ENCODE measurements at places on chromosomes 7 and 10.

DNA sequence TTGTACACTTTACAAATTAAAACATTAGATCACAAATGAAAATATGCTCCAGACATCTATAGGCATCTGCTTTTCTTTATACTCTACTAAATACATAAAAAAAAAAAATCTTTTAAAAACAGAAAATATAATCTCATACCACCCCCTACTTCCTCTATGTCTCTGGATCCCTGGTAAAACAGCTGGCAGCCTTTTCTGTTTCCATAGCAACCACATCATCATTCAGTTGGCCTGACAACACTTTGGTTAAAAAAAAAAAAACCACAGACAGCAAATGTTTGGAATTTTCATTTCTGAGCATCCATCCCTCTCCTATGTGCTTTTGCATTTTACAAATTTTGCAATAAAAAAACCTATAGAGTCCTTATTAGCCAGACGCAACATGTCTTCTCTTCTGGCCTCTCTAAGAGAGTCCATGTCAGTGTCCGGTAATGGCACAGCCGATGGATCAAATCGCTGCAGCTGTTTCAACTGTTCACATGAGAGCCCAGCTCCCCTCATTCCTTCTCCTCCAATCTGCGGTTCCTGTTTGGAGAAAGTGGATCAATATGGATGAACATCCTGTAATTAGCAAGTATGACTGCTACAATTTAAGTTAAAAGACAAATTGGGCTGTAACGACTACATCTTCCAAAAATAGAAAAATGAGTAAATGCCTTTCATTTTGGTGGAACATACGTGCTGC lies 105.6 kb downstream of the NSUN6 start:
- DNase-seq: no peak
- H3K27me3 ChIP-seq: no peaks in the 10 kb centered on the region
- H3K4me1 ChIP-seq: no peaks in the 10 kb centered on the region
- no peak overlapping the region for H3K27ac ChIP-seq

DNA sequence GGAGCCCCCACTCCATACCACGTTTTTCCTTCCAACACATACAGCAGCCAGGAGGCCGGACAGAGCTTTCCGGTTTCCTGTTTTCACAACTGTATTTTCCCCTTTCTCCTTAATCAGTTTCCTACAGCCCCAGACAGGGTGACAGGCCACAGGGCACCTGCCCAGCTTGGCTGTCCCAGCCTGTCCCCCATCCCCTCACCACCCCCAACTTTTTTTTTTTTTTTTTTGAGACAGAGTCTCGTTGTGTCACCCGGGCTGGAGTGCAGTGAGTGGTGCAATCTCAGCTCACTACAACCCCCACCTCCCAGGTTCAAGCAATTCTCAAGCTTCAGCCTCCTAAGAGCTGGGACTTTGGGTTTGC lies 10.3 kb upstream of the HSPB1 start:
- peaks cover 24% of the 10 kb centered on the region for H3K4me1 ChIP-seq
- H3K27ac ChIP-seq: peak overlapping the region; percentile 99
- no peak for DNase-seq
- no peaks in the 10 kb centered on the region for H3K27me3 ChIP-seq

GRCh38 chr10:59055045-59055444 lies 121.4 kb upstream of the PHYHIPL start:
- no peaks in the 10 kb centered on the region for H3K27me3 ChIP-seq
- H3K27ac ChIP-seq: no peak overlapping the region
- no peaks in the 10 kb centered on the region for H3K4me1 ChIP-seq
- H3K36me3 ChIP-seq: no peaks in the 10 kb centered on the region
- H3K4me3 ChIP-seq: no peak overlapping the region
- DNase-seq: no peak

GRCh38 chr10:79137300-79137756 lies 68.6 kb downstream of the ZMIZ1 start:
- no peak overlapping the region for H3K4me3 ChIP-seq
- peaks cover 8% of the 10 kb centered on the region for H3K36me3 ChIP-seq
- no peak for DNase-seq
- H3K27ac ChIP-seq: peak overlapping the region; percentile 79
- peaks cover 18% of the 10 kb centered on the region for H3K4me1 ChIP-seq

DNA sequence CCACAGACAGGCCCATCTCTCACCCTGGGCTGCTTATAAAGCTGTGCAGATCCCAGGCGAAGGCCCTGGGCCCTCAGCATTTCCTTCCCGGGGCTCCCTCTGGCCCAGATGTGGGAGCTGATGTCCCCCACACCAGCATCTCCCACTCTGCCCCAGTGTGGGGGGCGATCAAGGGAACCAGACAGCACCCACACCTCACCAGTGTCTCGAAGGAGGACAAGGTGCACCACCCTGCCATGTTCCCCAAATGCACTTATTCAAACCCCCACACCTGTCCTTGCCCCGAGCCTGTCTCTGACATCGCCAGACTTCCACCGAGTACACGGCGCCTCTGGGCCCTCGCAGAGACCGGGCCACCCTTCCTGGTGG lies 19.6 kb downstream of the DPYSL4 start:
- no peak overlapping the region for H3K4me3 ChIP-seq
- H3K4me1 ChIP-seq: no peaks in the 10 kb centered on the region
- no peaks in the 10 kb centered on the region for H3K36me3 ChIP-seq

DNA sequence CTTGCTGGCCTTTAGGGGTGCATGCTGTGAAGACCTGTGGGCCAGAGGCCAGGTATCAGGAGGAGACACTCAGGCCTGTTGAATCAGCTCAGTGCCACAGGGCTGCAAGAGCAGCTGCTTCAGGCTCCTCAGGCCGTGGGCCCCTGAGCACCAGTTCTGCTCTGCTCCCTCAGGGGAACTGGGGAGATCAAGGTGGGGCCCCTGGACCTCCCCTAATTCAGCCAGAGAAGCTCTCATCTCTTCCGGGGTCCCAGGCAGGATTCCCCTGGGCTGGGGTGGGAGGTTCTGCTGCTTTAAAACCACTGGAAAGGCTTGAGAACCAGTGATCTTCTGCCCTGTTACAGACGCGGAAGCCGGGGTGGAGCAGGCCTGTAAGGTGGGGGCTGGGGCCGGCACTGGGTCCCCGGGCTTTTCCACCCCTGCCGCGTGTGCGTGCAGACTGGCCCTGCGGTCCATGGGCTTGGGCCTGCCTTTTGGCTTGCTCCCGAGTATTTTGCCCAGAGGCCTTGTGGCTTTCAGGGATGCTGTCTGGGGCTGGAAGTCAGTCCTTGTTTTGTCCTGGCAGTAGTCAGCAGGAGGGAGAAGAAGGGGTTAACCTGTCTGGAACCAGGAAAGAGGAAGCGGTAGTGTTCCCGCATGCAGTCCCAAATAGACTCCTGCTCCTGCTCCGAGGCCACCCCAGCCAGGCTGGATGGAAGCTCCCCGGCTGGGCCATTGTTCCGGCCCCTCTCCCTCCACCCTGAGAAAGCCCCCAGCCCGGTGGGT lies 74.3 kb downstream of the LHPP start:
- no peaks in the 10 kb centered on the region for H3K36me3 ChIP-seq
- H3K27me3 ChIP-seq: no peaks in the 10 kb centered on the region
- no peak overlapping the region for H3K27ac ChIP-seq
- H3K4me3 ChIP-seq: no peak overlapping the region
- H3K4me1 ChIP-seq: peaks cover 3% of the 10 kb centered on the region
- DNase-seq: no peak

DNA sequence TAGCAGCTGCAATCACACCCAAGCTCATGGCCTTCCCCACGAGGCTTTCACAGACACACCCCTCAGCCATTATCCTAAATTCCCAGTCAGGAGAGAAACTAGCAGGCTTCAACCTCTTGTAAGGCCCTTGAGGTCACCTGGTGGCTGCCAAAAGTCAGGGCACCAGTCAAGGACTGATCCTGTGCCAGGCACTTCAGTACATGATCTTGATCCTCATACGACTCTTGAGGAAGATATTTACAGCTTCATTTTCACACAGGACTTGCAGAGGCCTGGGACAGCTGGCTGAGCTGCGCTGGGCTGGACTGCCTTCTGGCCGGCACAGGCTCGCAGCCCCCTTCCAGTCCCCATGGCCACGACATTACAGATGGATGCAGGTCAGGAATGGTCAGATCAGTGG lies 8.8 kb downstream of the PDAP1 start:
- no peaks in the 10 kb centered on the region for H3K27me3 ChIP-seq
- H3K4me3 ChIP-seq: no peak overlapping the region
- no peaks in the 10 kb centered on the region for H3K4me1 ChIP-seq

- DNase-seq: no peak
- no peaks in the 10 kb centered on the region for H3K36me3 ChIP-seq
- no peaks in the 10 kb centered on the region for H3K4me1 ChIP-seq
- no peak overlapping the region for H3K4me3 ChIP-seq
- no peak overlapping the region for H3K27ac ChIP-seq
These were observed 143.9 kb downstream of the GRID1 start for GRCh38 chr10:86222687-86223086.

DNA sequence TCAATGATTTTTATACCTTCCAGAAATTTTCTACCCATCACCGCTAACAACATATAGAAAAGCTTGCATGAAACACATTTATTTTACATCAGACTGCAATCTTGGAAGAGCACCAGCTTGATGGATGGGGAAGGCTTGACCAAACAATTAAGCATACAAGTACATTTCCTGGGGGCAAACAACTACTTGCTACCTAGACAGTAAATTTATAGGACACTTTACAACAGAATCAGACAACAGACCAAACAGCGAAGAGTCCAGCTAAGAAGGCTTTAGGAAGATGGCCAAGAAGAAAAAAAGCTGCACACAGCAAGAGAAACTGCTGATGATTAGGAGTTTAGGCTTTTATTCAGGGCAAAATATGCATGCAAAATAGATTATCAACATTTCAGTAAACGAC lies 8.0 kb downstream of the AASS start:
- H3K27me3 ChIP-seq: no peaks in the 10 kb centered on the region
- H3K4me1 ChIP-seq: no peaks in the 10 kb centered on the region
- peak overlapping the region; percentile 48 for H3K4me3 ChIP-seq
- H3K27ac ChIP-seq: no peak overlapping the region
- DNase-seq: no peak

DNA sequence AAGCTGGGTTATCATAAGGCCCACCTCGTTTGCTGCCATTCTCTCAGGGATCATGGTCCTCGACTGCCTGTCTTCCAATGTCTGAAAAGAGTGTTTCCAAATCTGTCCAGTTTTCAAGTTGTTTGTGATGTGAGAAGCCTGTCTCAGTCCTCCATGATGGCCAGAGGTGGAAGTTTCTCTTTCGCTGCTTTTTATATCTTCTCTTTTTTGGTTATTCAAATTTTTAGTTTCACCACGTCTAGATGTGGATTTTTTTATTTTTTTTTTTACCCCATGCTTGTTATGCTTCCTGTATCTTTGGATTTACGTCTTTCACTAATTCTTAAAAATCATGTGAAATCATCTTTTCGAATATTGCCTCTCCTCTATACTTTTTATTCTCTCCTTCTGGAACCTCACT lies 6.1 kb upstream of the RBM33 start:
- DNase-seq: no peak
- no peaks in the 10 kb centered on the region for H3K27me3 ChIP-seq
- H3K4me1 ChIP-seq: peaks cover 2% of the 10 kb centered on the region
- no peak overlapping the region for H3K4me3 ChIP-seq
- no peak overlapping the region for H3K27ac ChIP-seq

- no peak overlapping the region for H3K27ac ChIP-seq
- H3K36me3 ChIP-seq: no peaks in the 10 kb centered on the region
- H3K4me1 ChIP-seq: no peaks in the 10 kb centered on the region
- no peaks in the 10 kb centered on the region for H3K27me3 ChIP-seq
These were observed 992.2 kb downstream of the PCDH15 start for GRCh38 chr10:53808677-53809372.

DNA sequence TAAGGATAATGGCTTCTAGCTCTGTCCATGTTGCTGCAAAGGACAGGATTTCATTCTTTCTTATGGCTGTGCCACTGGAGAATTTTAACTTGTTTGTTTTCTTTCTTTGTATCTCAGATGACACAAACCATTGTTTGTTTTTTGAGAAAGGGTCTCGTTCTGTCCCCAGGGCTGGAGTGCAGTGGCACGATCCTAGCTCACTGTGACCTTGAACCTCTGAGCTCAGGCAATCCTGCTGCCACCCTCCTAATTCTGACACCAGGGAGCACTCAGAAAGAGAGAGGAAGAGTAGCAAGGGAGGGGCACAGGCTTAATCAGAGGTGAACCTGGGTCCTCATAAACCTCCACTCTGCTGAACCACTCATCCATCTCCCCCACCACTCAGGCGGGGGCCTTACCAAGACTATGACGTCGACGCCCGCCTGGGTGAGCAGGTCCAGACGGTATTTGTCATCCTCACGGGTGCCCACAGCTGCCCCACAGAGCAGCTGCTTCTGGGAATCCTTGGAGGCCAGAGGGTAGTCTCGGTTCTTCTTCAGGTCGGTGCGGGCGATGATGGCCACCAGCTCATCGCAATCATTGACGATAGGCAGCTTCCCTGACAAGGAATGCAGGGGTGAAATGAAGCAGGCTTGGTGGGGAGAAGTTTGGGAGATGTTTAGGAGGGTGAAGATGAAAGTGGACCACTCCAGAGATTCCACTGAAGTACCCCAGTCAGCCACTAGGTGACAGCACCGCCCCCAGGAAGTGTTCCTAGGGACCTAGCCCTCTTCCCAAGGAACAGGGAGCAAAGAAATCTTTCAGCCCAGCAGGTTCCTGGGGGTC lies 11.6 kb downstream of the IMPDH1 start:
- no peak for DNase-seq
- H3K27ac ChIP-seq: no peak overlapping the region
- no peaks in the 10 kb centered on the region for H3K4me1 ChIP-seq
- no peak overlapping the region for H3K4me3 ChIP-seq
- no peaks in the 10 kb centered on the region for H3K27me3 ChIP-seq

- H3K36me3 ChIP-seq: no peaks in the 10 kb centered on the region
- no peak overlapping the region for H3K27ac ChIP-seq
These were observed 34.0 kb downstream of the SMKR1 start for GRCh38 chr7:129536323-129536722.

DNA sequence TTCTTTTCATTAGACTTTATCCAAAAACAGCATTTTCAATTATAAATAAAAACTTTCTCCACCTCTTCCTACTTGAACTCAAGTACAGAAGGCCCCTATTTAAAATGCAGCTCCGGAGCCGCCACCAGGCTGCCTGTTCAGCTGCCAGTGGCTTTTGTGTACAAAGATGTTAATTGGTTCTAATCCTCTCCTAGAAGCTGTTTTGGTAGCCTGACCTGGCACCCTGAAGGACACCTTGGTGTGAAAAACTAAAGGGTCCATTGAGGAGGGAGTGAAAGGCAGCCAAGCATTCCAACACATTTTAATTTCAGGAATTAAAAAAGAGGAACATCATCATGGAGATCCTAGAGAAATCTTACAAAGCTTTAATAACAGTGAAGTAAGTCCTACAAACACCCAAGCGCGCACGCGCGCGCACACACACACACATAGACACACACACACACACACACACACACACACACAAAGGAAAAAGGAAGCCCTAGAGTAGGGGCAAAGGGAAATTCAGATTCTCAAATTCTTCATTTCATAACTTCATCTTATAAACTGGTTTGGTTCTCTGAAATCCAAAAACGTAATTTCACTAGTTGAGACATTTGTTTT lies 41.4 kb downstream of the VAX1 start:
- no peak for DNase-seq
- H3K36me3 ChIP-seq: no peaks in the 10 kb centered on the region
- H3K4me1 ChIP-seq: no peaks in the 10 kb centered on the region
- no peaks in the 10 kb centered on the region for H3K27me3 ChIP-seq
